Activated T-cell treated with anti-CD3 and anti-CD28 coated beads for 1 hour (primary cell): ENCODE measurements at places on chromosomes 16 and 17.

GRCh38 chr16:2853531-2854073 is 4.4 kb downstream of the PRSS22 start:
- DNase-seq, result no peak

DNA sequence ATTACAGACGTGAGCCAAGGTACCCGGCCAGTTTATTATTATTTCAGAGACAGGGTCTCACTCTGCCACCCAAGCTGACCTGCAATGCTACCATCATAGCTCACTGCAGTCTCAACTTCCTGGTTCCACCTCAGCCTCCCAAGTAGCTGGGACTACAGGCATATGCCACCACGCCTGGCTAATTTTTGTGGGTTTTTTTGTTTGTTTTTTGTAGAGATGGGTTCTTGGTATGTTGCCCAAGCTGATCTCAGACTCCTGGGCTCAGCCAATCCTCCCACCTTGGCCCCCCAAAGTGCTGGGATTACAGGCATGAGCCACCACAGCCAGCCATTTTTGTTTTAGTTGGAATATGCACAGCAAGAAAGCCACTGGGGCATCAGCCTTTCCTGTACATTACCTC is 115.7 kb downstream of the MRM1 start:
- no peak for DNase-seq

GRCh38 chr17:61048376-61049106 is 351.1 kb upstream of the TBX2 start:
- no peak for DNase-seq

DNA sequence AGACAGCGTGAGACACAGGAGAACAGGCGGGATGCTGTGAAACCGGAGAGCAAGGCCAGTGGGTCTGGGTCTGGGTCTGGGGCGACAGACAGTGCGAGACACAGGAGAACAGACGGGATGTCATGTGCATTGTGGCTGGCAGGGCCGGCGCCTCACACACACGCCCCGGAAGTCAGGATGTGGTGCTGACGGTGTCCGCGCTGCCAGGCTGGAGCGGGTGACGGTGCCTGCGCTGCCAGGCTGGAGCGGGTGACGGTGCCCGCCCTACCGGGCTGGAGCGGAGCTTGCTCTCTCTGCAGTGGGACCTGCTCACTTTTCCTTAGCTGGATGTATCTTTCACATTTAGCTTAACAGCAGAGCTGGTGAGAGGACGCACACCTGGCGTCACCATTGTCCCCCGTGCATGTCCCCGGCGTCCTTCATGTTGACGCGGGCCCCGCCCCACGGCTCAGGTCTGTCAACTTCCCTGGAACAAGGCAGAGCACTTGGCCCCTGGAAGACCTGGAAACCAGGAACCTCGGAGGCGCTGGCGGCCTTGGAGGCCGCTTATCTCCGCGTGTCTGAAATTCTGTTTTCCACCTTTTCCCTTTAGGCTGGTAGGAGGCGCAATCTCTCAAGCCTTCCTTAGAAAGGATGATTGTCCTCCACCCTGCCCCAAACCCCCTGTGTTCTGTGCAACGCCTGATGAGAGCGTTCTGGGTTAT is 43.0 kb upstream of the ZNF750 start:
- peak; percentile 66 for DNase-seq

GRCh38 chr16:52398491-52398960 is 148.4 kb downstream of the TOX3 start:
- DNase-seq, result no peak

DNA sequence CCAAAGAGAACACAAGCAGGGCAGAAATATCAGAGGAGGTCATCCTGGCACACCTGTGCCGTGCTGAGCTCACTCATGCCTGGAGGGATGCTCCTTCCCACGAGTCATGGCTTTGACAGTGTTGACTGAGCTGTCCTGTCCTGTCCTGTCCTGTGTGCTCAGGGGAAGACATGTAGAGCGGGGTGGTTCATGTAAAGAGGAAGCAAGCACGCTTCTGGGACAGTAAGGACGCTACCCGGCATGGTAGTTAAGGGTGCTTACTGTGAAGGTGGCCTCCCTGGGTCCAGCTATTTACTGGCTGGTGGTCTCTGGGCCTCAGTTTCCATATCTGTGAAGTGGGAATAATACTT is 398 bp downstream of the LGALS9 start:
- peak; percentile 12 for DNase-seq

- no peak for DNase-seq
These were observed 9.3 kb upstream of the ADGRG1 start for GRCh38 chr16:57619133-57619605.

DNA sequence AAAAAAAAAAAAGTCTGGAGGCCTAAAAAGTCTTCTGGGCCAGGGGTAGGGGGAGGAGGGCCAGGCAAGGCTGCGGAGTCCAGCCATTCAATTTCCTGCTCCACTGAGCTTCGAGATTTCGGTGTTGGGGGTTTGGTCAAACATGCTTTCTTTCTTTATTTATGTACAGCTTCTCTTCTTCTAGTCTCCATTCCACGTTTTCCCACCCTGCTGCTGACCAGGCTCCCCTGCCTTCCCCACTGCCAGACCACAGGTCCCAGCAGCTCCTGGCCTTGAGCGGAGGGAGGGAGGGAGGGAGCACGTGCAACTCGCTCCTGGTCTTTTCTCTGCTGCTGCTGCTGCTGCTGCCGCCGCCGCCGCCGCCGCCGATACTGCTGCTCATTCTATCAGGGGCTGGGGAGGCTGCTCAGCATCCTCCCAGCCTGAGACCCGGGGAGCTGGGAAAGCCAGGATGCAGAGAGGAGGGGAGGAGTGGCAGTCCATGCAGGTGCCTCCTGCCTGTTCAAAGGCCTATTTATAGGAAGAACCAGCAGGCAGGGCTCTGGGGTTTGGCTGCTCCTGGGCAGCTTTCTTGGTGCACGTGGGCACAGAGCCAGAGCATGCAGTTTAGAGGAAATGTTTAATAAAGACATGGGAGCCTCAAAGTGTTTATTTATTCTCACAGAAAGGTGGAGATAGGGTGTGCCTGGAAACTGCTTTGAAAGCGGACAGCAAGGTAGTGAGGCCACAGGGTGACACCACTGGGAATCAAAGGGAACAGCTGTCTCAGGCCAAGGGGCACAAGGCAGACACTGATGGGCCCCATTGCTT is 23.4 kb upstream of the ZFHX3 start:
- DNase-seq, result no peak

DNA sequence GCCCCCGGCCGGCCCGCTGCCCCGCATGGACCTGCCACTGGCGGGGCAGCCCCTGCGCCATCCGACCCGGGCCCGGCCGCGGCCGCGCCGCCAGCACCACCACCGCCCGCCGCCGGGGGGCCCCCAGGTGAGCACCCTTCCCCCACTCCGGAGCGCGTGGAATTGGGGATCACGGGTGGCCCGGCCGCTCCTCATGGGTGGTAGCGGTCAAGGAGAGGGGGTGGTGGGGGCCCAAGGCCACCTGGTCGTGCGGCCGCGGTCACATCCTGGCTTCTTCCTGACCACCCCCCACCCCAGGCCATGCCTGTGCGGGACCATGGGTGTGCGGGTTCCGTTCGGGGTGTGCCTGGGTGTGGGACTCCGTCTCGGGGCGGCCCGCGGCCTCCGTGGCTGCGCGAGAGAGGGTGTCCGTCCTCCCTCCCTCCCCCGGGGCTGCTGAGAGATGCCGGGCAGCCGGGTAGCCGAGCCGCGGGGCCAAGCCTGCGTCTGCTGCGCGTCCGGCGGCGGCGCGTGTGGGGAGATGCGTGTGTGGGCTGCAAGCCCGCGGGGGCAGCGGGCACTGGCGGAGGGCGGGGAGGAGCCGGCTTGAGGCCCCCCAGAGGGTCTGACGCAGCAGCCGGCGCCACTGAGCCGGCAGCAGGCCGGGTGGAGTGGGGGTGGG is 6.8 kb downstream of the ACD start:
- DNase-seq, result no peak

GRCh38 chr16:9603316-9603715 is 511.9 kb downstream of the HAPSTR1 start:
- DNase-seq, result no peak
